ENCODE measurements at places on chromosomes 4 and X.
A peak's percentile ranks its signal among the peaks of the same experiment; 100 is the strongest.

- DNase-seq: no peak
These were observed 26.9 kb downstream of the ENOPH1 start for GRCh38 chr4:82457266-82457665.

- no peak for DNase-seq
These were observed 238.1 kb downstream of the SLITRK2 start for GRCh38 chrX:146055733-146056132.

- no peak for DNase-seq
These were observed 138.0 kb downstream of the AFAP1 start for GRCh38 chr4:7801641-7802040.

- no peak for DNase-seq
These were observed 40.5 kb downstream of the ANXA5 start for GRCh38 chr4:121656269-121656641.

- no peak for DNase-seq
These were observed 9.4 kb downstream of the LETM1 start for GRCh38 chr4:1846580-1846979.

DNA sequence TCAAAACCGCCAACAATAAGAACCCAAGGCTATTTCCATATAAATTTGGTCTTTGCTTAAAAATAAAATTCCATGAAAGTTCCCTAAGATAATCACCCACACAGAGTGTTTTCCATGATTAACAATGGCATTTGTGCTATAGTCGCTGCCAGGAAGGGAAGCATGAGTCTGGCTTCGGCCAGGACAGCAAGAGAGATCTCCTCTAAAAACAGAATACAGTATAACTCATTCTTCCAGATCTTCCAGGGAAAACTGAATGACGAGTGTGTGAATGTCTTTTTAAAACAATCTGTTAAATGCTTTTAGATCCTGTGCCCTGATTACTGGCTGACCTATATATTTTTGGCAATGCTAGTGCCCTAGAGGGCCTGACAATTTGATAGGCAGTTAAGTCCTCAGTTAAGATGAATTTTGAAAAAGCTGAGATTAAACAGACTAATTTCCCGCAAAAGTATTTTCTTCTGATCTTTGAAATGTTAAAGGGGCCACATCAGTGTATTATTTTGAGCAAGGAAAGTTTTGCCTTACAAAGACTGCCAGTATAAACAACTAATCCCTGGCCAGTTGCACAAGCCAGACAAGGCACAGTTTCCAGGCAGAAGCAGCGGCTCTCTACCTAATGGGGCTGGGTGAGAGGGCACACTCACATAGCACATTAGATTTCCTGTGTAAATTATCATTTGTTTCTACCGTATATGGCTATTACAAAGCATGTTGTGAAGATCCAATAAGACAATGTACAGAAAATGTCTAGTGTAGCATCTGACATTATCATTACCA lies 127.3 kb downstream of the DCHS2 start:
- no peak for DNase-seq

DNA sequence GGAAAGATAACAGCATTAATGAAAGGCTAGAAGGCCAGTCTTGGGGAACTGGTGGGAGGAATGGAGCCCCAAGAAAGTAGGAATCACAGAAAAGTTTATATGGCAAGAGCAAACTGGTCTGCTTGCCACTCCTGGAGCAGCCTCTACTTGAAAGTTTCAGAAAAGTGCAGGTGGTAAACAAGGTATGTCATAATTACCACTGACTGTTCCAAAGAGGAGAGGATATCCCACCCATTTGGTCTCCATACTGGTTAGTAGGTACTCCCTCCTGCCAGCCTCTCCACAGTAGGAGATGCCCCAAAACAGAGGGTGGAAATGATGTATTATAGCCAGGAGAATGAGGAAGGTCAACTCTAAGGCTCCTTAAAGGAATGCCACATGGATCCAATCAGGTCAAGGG lies 145.1 kb downstream of the INPP4B start:
- no peak for DNase-seq

GRCh38 chr4:43765514-43765913 lies 683.1 kb downstream of the KCTD8 start:
- no peak for DNase-seq

- DNase-seq: no peak
These were observed 182.7 kb downstream of the KCNIP4 start for GRCh38 chr4:21765810-21766407.

DNA sequence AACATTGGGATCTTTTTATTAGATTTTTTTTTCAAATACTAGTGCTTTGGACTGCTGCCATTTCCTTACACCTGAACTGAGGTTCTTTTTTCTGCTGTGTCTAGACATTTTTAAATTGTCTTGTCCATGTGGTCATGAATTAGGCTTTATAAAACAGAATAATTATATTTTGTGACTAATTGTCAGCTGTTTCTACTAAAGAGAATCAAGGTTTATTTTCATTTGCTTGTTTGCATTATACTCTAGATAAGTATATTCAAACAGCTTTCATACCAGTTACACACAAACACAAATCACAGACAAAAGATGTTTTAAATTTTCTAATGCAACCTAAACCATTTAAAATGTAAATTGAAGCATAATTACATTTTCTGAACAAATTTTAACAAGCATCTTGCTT lies 194.7 kb downstream of the GALNTL6 start:
- DNase-seq: no peak

DNA sequence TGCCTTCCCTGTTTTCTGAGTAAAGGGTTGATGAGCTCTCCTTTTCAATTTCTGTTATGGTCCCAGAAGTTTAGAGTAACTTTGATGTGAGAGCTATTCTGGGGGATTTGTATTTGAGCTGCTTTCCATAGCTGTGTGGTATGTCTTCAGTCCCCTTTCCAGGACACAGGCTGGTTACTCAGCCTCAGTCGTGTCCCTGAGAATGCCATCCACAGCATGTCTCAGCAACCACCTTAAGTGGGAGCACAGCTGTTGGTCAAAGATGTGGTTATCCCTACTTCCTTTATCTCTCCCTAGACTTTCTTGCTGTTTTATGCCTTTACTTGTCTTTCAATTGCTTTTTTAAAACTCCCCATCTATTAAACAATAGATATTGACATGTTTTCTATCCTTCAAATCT lies 37.8 kb downstream of the RNF175 start:
- DNase-seq: no peak

- no peak for DNase-seq
These were observed 1.8 kb downstream of the TBC1D1 start for GRCh38 chr4:37892641-37893040.

DNA sequence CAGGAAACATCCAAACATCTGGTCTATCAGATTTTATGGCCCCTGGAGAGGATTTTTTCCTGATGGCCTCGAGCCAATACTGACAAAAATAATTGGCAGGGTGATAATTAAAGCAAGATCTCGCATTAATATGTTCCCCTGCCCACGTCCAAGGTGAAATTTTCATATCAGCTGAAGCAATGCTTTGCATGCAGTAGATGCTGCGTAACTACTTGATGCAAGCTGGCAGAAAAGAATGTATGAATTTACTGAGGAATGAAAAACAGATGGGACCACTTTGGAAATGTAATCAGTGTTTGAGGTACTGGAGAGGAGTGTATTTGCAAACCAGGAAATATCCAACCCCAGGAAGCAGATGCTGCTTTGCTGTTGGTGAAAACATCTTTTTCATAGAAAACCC lies 36.8 kb upstream of the REST start:
- no peak for DNase-seq

GRCh38 chrX:2767631-2768455 lies 16.0 kb downstream of the XG start:
- no peak for DNase-seq

GRCh38 chrX:111265486-111265885 lies 4.8 kb downstream of the CAPN6 start:
- DNase-seq: no peak

DNA sequence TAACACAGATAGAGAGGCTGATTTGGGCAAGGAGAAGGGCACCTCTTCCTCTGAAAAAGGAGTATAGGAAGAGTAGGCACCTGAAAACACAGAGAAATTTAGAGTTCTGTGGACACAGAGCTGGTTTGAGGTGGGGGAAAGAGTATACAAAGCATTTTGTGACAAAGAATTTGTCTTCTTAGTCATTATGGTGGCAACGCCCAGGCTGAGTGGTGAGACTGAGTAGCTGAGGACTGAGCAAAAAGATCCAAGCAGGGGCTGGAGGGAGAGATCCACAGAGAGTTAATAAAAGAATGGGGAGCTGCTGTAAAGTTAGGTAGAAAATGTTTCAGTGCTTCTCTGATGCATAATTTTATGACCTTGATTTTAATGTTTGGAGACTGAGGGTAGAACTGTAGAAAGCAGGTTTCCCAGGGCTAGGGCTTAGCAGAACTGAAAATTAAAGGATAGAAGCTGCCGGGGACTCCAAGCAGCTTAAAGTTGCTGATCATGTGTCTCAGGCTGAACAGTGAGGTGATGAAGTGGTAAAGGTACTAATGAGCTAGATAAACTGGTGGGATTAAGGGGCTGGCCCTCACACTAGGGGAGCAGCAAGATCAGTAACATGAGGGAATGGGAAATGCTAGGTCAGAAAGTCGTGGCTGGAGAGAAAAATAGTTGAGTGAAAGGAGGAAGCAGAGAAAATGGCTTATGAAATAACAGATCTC lies 118.9 kb downstream of the CEP44 start:
- no peak for DNase-seq

DNA sequence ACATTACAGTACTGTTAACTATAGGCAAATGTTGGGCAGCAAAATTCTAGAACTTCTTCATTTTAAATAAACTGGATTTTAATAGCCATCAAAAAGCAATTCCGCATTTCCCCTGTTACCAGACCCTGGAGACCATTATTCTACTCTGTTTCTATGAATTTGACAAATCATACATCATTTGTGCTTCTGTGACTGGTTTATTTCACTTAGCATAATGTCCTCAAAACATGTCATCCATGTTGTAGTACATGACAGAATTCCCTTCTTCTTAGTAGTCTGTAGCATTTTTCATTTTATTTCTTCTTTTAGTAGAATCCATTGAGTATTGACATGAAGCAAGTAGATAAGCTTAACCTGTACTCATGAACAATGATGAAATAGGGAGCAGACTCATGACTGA lies 59.4 kb upstream of the PPP4R3C start:
- DNase-seq: no peak

GRCh38 chr4:98656886-98657285 lies 1.5 kb downstream of the TSPAN5 start:
- no peak for DNase-seq

DNA sequence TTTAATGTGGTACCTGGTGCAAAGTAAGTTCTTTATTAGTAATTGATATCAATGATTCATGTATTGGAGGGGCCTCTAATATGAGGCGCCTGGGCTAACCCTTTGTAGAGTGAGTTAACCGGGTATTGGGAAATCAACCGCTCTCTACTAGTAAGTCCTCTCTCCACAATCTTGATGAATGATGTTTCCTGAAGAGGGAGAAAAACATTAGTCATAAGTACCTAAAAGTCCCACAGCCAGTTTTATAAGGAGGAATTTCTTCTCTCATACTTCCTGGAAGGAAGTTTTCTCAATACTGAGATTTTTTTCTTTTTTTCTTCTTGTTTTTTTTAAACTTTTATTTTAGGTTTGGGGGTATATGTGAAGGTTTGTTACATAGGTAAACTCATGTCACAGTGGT lies 62.3 kb downstream of the AGTR2 start:
- DNase-seq: no peak

GRCh38 chrX:41499195-41499594 lies 52.1 kb downstream of the NYX start:
- no peak for DNase-seq

- DNase-seq: no peak
These were observed 50.0 kb upstream of the TBC1D9 start for GRCh38 chr4:140806163-140806562.

GRCh38 chrX:100652266-100652665 lies 8.3 kb downstream of the SRPX2 start:
- DNase-seq: no peak

- no peak for DNase-seq
These were observed 60.9 kb upstream of the IBSP start for GRCh38 chr4:87738483-87738882.

- DNase-seq: no peak
These were observed 46.2 kb downstream of the NEK1 start for GRCh38 chr4:169566021-169566818.

- peak; percentile 0 for DNase-seq
These were observed 12.1 kb upstream of the PLAC1 start for GRCh38 chrX:134670134-134670924.

DNA sequence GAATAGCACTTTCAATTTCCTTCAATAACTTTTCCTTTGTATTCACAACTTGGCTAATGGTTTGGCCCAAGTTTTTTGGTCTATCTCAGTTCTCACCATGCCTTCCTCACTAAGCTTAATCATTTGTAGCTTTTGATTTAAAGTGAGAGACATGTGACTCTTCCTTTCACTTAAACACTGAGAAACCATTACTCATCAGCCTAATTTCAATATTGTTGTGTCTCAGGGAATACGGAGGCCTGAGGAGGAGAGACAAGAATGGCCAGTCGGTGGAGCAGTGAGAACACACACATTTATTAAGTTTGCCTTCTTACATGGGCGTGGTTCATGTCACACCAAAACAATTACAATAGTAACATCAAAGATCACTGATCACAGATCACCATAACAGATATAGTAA lies 56.7 kb downstream of the TSPAN5 start:
- no peak for DNase-seq

DNA sequence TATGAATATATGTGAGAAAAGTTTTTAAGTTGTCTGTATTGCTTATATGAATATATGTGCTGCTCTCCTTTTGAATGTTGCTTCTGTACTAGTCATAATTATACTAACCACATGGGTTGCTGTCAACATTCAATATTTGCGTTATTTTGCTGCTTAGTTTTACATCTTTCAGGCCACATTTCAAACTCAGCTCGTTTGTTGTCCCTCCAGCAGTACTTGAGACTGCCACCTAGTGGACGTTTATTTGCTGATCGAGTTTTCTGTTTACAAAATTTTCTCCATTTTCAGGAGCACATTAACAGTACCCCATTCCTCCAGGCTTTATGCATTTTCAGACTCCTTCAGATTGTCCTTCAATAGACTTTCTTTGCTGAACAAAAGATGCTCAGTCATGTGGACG lies 75.8 kb downstream of the NUDT11 start:
- DNase-seq: no peak

- no peak for DNase-seq
These were observed 116.8 kb downstream of the NAA11 start for GRCh38 chr4:79209081-79209480.

GRCh38 chrX:149453906-149454822 lies 50.9 kb downstream of the IDS start:
- no peak for DNase-seq

Data from cortex of kidney (tissue), 1 donor.